AG08395 (cell line): ENCODE measurements at places on chromosomes 2 and 18.

GRCh38 chr2:29650631-29651097 lies 270.7 kb downstream of the ALK start:
- DNase-seq: no peak

GRCh38 chr2:172223601-172224054 lies 120.9 kb upstream of the DLX2 start:
- DNase-seq: no peak

GRCh38 chr2:3595985-3596384 lies 1.1 kb downstream of the COLEC11 start:
- no peak for DNase-seq

DNA sequence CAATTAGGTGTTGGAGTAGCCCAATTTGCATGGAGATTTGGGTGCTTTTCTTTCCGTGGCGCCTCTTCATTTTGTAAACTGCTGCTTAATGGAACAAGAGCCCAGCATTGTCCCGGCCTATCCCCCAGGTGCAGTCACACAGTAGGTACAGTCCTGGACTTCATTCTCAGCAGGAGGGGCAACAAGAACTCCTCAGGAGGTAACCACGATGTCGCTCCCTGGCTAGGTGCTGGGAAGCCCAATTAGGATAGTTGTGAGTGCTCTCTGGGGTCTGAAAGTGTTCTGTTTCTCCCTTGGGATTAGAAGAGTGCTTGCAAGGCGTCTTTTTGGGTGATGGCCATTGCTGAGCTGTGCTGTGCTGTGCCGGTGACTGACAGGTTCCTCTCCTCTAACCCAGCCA lies 53.8 kb downstream of the CABLES1 start:
- no peak for DNase-seq

GRCh38 chr18:74856928-74857327 lies 259.3 kb downstream of the ZNF407 start:
- no peak for DNase-seq

GRCh38 chr2:20226152-20226545 lies 1.2 kb upstream of the SDC1 start:
- no peak for DNase-seq

GRCh38 chr2:125559186-125559585 lies 1096.8 kb upstream of the GYPC start:
- DNase-seq: no peak

- no peak for DNase-seq
Measured at GRCh38 chr2:135825550-135826176, 11.3 kb downstream of the LCT start.

GRCh38 chr2:8684540-8684877 lies 2.7 kb downstream of the ID2 start:
- DNase-seq: no peak

GRCh38 chr2:238231809-238232208 lies 8.0 kb downstream of the HES6 start:
- DNase-seq: no peak

- DNase-seq: no peak
Measured at GRCh38 chr18:37956902-37957301, 391.3 kb upstream of the CELF4 start.

DNA sequence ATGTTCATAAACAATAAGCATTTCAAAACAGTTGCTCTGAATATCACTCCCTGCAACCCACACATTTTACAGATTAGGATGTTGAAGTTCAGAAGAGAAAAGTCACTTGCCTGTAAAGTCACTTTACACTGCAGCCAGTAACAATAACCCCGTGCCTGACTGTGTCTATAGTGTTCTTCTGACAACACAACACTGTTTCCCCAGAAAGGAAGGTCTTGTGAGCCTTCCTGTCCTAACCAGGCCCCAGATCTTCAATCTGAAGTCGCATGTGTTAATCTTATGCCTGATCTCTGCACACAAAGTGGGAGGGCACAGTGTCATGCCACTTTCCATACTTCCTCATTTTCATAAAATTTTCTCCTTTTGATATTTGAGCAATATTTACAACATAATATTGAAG lies 120.2 kb downstream of the FEZ2 start:
- DNase-seq: no peak

GRCh38 chr2:25330937-25331336 lies 10.8 kb downstream of the DNMT3A start:
- DNase-seq: no peak

- no peak for DNase-seq
Measured at GRCh38 chr2:8059794-8060193, 622.1 kb upstream of the ID2 start.

DNA sequence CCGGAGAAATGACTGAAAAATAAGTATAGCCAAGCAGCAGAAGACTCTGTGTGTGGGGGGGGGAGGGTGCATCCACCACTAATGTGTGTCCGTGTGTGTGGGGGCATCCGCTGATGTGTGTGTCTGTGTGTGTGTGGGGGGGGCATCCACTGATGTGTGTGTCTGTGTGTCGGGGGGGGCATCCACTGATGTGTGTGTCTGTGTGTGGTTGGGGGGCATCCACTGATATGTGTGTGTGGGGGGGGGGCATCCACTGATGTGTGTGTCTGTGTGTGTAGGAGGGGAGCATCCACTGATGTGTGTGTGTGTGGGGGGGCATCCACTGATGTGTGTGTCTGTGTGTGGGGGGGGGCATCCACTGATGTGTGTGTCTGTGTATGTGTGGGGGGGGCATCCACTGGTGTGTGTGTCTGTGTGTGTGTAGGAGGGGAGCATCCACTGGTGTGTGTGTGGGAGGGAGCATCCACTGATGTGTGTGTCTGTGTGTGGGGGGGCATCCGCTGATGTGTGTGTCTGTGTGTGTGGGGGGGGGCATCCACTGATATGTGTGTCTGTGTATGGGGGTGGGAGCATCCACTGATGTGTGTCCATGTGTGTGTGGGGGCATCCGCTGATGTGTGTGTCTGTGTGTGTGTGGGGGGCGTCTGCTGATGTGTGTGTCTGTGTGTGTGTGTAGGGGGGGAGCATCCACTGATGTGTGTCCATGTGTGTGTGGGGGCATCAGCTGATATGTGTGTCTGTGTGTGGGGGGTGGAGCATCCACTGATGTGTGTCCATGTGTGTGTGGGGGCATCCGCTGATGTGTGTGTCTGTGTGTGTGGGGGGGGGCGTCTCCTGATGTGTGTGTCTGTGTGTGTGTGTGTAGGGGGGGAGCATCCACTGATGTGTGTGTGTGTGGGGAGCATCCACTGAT lies 125.0 kb downstream of the NFATC1 start:
- DNase-seq: no peak

- DNase-seq: no peak
Measured at GRCh38 chr2:239067196-239067865, 219.4 kb downstream of the TWIST2 start.

DNA sequence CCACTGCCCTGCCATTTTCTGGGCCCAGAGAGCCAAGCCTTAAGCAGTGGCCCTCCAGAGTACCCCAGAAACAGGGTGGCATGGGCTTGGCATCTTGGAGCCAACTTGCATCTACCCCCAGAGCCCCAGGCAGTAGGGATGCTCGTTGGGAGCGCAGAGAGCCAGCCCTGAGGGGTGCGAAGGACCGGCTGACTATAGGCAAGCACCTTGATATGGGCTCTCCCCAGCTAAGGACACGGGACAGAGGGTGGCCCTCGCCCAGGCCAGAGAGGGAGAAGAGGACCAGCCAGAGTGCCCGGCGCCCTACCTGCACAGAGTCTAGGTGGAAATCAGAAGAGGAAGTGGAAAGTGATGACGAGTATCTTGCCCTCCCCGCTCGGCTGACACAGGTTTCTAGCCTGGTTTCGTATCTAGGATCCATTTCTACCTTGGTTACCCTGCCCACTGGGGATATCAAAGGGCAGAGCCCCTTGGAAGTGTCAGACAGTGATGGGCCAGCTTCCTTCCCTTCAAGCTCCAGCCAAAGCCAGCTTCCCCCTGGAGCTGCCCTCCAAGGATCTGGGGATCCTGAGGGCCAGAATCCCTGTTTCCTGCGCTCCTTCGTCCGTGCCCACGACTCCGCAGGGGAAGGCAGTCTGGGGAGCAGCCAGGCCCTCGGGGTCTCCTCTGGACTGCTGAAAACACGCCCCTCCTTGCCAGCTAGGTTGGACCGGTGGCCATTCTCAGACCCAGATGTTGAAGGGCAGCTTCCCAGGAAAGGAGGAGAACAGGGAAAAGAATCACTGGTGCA lies 16.2 kb downstream of the CEP68 start:
- no peak for DNase-seq

- DNase-seq: no peak
Measured at GRCh38 chr18:13436576-13436975, 218.0 kb downstream of the LDLRAD4 start.

DNA sequence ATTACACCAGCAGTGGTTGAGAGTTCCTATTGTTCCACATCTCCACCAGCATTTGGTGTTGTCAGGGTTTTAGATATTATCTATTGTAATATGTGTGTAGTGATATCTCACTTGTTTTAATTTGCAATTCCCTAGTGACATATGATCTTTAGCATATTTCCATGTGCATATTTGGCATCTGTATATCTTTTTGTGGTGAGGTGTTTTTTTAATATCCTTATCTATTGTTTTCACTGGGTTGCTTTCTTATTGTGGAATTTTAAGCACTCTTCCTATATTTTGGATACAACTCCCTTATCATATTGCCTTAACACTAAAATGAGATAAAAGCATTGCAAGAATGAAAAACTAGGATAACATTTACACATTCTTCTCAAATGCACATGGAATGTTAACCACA lies 453.9 kb upstream of the FSIP2 start:
- DNase-seq: no peak

GRCh38 chr2:178863856-178864620 lies 56.8 kb upstream of the TTN start:
- peak; percentile 46 for DNase-seq

- no peak for DNase-seq
Measured at GRCh38 chr18:64164883-64165282, 16.0 kb upstream of the LINC00305 start.

DNA sequence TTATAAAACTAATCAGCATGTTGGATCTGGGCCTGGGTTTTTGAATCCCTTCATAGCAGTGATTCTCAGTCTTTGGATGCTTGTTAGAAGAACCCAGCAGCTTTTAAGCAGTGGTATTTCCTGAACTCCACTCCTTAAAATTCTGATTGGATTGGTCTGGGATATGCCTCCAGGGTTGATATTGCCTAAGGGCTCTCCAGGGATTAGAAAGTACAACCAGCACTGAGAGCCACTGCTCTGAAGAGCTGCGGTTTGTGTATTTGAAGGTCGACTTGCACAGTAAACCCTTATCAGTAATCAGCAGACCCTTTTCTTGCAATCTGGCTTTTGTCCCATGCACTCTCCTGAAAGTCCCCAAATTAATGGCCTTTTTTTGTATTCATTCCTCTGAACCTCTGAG lies 17.0 kb upstream of the RBMS1 start:
- DNase-seq: peak; percentile 43

DNA sequence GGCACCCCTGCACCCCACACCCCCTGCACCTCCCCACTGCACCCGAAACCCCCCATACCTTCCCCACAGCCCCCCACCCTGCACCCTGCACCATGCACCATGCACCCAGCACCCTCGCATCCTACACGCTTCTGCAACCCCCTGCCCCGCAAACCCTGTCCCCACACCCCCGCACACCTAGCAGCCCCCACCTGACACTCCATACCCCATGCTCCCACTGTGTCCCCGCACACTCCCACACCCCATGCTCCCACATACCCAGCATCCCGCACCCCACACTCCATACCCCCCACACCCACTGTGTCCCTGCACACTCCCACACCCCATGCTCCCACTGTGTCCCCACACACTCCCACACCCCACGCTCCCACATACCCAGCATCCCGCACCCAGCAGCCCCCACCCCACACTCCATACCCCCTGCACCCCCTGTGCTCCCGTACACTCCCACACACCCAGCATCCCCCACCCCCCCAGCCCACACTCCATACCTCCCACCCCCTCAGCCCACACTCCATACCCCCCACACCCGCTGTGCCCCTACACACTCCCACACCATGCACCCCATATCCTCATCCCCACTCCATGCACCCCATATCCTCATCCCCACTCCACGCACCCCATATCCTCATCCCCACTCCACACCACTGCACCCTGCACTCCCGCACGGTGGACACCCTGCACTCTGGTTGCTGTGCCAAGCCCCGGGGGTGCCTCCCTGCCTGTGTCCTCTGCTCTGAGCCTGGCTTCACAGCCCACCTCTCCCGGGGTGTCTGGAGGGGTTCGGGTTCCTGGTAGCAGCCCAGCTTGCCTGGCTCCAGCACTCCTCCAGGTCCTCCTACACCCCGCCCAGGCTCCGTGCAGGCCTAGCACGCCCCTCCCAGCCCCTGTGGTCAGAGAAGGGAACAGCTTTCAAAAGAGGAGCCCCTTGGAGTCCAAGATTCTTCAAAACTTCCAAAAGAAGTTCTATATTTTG lies 93.9 kb upstream of the CTDP1 start:
- no peak for DNase-seq

DNA sequence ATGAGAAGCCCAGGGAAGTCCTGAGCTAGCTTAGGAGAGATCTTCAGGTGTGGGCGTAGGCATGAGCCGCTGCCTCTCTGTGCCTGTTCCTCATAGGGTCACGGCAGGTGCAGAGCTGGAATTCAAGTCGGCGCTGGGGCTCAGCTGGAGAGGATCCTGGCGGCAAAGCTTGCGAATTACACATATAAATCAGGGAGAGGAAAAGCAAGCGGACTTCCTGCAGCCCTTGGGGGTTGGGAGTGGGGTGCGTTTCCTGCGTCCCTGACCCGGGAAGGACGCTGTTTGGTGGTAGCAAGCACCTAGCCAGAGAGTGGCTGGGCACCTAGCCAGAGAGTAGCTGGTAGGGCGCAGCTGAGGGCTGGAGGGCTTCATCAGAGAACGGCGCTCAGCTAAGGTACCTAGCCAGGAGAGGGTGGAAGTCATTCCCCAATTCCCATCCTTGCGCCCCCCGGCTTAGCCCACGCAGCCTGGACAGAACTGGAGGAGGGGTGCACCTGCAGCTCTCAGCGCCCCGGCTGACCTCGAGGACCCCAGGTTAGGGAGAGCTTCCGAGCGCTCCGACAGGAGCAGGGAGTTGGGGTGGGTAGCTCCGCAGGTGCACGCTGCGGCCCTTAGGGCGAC lies 459 bp upstream of the EFR3B start:
- DNase-seq: peak; percentile 42

- DNase-seq: no peak
Measured at GRCh38 chr18:67337696-67338095, 178.8 kb downstream of the DSEL start.

DNA sequence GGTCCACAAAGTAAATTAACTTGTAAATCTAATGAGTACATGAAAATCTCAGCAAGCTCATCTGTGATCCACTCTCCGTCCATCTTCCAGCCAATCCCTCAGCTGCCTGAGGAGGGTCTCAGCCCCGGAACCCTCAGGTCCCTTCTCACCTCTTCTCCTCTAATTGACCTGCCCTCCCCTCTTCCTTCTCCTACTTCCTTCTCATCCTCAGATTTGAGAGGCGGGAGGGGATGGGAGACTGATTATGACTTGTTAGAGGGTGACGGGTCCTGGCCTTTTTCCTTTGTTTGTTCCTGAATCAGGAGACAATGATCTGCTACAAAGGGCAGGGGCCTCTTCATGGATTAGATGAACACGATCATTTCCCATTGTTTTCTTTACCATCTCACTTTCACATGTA lies 80.1 kb downstream of the CYBRD1 start:
- DNase-seq: no peak

DNA sequence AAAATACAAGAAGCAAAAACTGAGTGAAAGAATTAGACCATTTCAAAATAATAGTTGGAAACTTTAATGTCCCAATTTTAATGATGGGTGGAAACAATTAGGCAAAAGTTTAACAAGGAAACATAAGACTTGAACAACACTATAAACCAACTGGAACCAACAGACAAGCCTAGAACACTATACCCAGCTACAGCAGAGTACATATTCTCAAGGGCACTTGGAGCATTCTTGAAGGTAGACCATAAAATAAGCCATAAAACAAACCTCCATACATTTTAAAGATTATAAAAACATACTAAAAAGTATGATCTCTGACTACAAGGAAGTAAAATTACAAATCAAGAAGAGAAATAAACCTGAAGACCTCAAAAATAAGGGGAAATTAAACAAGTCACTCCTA lies 616.7 kb downstream of the SUCLG1 start:
- no peak for DNase-seq
